ENCODE measurements at places on chromosomes 7 and 10.

DNA sequence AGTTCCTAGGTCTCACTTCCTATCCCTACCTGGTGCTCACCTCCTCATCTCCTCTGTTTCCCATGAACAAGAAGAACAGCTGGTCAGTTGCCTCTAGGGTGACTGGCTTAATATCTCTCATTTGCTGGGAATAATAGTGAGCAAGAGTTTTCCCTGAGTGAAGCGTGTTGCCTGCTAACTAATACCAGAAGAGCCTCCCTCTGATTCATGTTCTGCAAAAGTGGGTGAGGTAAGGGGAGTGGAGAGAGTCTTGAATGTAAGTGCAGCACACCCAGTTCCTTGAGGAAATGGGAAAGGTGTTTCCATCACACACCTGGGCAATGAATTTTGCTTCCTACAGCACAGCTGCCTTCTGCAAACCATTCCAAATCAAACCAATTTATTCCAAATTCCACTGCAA, 29.6 kb downstream of the FZD1 start:
- DNase-seq: no peak

DNA sequence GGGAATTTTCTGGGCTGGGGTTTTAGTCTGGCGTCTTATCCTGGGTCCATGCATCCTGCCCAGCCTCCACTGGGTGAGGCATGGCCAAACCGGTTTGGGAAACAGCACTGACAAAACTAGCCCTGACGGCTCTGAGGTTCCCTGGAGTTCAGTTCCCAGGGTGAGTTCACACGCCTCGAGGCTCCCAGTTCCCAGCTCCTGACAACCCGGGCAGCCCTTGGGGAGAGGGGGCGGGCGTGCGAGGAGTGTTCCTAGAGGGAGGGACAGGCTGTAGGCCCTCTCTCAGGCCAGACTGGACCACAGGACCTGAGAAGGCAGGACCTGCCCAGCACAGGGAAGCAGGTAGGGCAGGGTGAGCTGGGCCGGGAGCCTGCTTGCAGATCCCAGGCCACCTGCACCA, 82.3 kb upstream of the PPIF start:
- DNase-seq: no peak

DNA sequence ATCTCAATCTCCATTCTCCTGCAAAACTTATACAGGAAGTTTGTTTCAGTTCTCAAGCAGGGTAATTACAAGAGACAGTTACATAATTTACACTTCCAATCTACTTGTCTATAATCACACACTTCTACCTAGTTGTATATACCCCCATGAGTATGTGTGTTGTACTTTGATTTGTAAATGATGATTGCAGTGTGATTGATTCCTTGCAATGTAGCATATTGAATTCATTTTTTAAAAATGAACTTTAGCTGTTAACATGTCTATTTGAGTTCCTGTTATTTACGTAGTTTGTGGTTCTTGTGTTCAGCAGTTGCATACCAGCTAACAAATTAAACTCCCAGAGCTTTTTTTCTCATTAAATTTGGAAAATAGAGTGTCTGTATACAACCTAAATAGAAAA, 102.5 kb upstream of the SAMD8 start:
- DNase-seq: no peak

- DNase-seq: no peak
These were observed 90.0 kb downstream of the PRKAG2 start for GRCh38 chr7:151786936-151787335.

DNA sequence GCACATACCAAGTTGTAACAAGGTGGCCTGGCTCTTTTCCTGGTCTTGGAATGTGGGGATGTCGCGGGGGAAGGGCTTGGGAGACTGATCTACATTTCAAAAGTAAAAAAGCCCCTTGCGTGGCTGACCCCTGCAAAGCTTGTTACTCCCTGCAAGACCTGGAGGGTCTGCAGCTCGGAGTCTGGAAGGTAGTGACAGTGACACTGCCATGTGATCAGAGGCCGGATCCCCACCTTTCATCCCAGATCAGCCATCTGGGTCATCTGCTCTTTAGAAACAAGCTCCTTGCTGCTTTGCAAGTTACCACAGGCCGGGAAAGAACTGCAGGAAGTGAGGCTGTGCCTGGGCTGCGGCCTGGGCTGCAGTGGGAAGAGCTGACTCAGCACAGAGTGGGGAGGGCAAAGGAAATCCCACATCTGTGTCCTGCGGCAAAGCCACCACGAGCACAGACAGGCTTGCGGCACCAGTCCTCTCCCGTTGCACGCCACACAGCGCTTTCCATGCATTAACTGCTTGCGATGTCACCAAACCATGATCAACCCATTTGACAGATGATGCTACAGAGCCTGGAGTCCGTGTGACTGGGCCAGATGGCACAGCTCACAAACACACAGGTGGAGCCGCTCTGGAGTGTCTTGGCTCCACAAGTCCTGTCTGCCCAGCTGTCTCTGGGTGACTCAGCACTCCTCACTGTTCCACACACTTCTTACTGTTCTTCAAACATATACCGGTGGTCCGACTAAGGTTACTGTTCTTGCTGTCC, 97.7 kb downstream of the SH3PXD2A start:
- peak; percentile 81 for DNase-seq

GRCh38 chr7:25399000-25399750, 170.9 kb upstream of the NPVF start:
- DNase-seq: no peak

- DNase-seq: no peak
These were observed 19.3 kb downstream of the VKORC1L1 start for GRCh38 chr7:65892161-65892560.

DNA sequence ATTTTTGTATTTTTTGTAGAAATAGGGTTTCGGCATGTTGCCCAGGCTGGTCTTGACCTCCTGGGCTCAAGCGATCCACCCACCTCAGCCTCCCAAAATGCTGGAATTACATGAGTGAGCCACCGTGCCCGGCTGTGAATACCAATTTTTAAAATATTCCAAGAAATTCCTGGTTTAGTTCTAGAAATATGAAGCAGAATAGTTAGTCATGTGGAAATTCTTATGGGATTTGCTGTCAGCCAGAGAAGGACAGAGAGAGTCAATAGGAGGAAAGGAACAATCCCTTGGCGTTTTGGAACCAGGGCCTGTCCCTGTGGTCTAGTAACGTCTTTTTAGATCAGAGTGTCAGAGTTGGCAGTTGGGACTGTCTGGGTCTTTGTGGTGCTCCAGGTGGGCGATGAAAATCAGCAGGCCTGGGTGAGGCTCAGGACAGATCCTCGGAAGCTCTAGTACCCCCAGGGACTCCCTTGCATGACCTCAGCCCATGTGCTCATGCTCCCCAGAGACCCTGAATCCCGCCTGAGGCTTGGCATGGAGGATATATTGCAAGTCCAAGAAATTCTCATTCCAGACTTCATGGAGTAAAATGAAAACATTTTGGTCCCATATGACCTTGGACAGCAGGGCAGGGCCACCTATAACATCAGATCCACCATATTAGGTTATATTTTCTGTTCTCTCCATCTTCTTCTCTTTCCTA, 7.8 kb downstream of the NODAL start:
- no peak for DNase-seq

- DNase-seq: no peak
These were observed 192.1 kb downstream of the SORCS1 start for GRCh38 chr10:106972381-106972780.

DNA sequence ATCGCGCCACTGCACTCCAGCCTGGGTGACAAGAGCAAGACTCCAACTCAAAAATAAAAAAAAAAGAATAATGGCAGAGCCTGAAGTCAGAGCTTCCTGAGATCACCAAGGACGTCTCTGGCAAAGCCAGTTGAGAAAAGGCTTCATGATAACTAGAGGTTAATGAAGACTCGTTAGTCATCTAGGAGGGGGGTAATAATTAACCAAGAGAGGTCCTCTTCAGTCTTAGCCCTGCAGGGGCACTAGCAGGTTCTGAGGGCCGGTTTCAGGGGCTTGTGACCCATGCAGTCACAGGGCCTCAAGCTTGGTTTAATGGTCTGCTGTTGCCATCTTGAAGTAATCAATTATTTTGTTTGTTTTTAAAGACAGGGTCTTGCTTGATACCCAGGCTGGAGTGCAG, 28.6 kb upstream of the PROSER2 start:
- DNase-seq: no peak

DNA sequence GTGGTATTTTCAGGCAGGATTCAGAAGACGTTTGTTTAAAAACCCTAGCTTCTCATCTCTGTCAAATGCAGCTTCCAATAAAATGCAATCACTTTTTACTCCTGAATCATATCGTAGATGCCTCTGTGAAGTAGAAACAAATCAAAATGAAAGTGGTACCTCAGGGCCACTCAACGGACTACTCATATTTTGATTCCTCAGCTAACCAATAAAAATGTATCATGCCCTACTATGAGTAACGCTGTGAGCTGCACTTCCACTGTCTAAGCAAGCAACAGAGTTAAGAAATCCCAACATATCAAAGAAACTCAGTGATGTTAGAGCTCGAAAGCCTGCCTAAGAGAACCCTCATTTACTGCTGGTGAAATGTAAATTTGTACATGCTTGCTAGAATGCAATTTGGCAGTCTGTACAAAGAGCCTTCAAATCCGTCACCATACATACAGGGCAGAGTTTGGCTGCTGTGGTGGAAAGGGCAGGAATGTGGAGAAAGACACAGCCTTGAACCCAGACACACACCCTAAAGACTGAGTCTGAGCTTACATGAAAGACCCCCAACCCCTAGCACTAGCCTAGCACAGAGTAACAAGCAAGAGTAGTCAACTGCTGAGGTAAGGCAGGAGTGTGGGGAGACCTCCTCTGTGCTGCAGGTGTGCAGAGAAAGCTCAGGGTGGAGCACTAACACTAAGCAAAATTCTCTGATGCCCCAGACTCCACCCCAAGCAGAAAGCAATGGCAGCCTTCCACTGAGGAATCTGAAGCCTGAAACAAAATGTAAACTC, 151.5 kb downstream of the ANK3 start:
- DNase-seq: peak; percentile 20

- no peak for DNase-seq
These were observed 9.6 kb downstream of the ATP5F1C start for GRCh38 chr10:7797582-7797981.

GRCh38 chr10:110867807-110868465, 3.8 kb upstream of the PDCD4 start:
- no peak for DNase-seq

- no peak for DNase-seq
These were observed 160.2 kb upstream of the SVIL start for GRCh38 chr10:29794776-29795611.

GRCh38 chr7:133482599-133482998, 229.7 kb downstream of the EXOC4 start:
- no peak for DNase-seq

DNA sequence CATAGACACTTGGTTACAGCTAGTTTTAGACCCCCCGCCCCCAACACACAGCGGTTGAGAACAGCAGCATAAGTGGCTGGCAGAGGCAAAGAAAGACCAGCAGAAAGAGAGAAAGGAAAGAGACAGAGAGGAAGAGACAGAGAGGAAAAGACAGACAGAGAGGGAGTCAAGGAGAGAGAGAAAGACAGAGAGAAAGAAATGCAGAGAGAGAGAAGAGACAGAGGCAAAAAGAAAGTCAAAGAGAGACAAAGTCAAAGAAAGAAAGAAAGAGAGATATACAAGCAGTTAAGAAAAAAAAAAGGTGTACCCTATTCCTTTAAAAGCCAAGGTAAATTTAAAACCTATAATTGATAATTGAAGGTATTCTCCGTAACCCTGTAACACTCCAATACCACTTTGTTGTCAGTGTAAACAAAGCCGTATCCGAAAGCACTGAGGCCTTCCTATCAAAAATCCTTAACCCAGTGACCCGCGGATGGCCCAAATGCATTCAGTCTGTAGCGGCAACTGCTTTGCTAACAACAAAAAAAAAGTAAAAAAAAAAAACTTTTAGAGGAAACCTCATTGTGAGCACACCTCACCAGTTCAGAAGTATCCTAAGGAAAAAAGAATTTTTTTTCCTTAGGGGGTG, 11.9 kb upstream of the SLC12A9 start:
- DNase-seq: no peak

GRCh38 chr7:11274074-11274473, 300.4 kb downstream of the PHF14 start:
- no peak for DNase-seq

DNA sequence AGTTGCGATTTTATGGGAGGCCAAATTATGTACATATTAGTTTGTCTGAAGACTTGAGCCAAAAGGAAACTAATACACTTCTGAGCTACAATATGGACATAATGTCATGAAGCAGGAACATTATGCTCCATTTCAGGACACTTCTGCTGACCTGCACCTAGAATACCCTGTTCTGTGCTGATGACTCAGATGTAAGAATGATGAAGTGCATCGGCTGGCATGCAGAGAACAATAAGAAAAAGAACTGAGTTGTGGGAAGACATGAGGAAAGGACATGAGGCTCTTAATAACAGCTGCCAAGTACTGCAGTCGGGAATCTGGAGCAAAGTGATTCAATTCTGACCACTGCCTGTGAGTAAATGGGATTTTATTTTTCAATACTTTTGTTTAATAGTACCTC, 192.9 kb upstream of the VSTM2A start:
- DNase-seq: no peak

GRCh38 chr10:23413629-23414089, 25.2 kb upstream of the OTUD1 start:
- DNase-seq: no peak

DNA sequence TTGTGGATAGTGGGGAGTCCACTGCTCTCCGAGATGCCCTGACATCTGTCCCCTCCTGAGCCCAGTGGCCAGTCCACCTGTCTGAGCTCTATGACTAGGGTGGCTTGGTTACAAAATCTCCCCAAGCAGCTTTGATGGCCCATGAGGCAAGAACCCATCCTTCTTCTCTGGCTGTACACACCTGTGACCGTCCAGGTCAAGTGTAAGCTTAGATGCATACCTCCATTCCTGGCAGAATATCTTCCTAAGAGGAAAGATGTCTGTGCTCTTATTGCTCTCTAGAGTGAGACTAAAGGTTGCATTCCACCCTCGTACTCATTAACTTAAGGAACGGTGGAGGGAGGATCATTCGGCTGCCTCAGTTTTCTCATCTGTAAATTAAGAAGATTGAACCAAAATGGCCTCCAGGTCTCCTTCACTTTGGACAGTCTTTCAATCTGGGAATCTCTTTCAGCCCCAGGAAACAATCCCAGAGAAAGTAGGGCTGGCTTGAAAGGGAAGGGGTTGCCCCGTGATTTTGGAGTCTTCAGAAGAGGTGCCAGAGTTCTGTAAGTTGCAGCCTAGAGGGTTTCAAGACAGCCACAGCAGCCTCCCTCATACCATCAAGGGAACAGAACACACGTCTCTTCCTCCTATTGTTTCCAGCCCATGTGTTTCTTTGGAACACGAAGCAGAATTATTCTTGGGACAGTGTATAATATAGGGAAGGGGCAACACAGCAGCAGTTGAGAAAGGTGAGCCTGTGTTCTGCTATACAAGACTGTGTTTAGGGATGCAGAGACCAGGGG, 5.5 kb downstream of the HOXA4 start:
- no peak for DNase-seq

- DNase-seq: no peak
These were observed 141.3 kb upstream of the FZD8 start for GRCh38 chr10:35783305-35783838.

DNA sequence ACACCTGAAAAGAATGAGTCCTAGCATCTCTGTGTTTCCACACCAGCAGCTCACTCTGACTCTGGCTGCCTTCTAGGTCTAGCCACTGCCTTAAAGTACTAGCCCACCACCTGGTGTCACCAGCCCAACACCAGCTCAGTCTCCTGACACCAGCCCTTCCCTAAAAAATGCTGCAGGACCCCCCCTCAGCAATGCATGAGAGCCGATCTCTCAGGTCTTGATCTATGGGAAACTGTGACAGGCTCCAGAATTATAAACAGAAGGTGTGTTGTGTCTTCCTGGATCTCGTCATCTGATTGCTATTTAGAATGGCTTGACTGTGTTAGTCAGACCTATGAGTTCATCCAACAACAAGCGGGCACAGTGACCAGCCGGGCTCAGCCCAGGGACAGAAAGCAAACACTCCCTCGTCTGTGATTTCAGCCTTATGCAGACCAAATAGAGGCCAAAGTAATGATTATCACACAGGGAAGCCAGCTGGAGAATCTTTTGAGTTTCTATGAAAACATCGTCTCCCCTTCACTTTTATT, 66.6 kb downstream of the CUBN start:
- DNase-seq: no peak

All from stimulated activated CD4-positive, alpha-beta T cell treated with anti-CD3 and anti-CD28 coated beads, Interleukin-2, amount 100 ng/mL, for 24 hours (primary cell).